Hematopoietic multipotent progenitor cell treated with erythropoietin and hydrocortisone succinate and interleukin-3 and kit ligand, for 8 days (in vitro differentiated cells): ENCODE measurements at places on chromosomes 16 and 17.

DNA sequence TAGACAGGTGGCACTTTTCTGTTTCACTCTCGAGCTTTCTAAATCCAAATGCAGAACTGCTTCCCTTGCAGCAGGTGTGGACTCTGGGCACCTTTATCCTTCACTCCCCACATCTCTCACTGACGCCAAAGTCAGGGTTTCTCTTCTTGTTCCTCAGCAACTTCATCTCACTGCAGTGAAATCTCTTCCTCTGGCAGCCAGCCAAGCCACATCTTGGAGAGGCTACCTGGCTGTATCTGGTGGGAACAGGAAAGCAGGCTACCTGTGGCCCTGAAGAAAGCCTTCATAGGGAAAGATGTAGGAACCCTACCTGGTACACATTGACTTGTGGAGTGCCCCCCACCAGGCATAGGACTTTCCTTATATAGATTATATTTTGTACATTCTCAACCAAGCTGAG is 159.1 kb downstream of the UTP18 start:
- DNase-seq = no peak

DNA sequence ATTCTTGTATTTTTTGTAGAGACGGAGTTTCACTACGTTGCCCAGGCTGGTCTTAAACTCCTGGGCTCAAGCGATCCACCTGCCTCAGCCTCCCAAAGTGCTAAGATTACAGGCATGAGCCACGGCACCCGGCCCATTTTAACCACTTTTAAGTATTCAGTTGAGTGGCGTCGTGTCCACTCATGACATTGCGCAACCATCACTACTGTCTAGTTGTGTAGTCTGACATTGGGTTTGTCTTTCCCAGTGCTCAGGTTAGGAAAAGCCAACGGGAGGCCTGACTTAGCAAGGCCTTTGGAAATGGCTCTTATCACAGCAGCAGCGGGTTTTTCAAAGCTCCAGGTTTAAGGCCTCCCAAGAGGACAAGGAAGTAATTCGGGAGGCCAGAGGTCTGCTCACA is 58.7 kb downstream of the LITAF start:
- DNase-seq = no peak

GRCh38 chr16:11354733-11355574 is 9.7 kb downstream of the RMI2 start:
- DNase-seq = peak; percentile 59

DNA sequence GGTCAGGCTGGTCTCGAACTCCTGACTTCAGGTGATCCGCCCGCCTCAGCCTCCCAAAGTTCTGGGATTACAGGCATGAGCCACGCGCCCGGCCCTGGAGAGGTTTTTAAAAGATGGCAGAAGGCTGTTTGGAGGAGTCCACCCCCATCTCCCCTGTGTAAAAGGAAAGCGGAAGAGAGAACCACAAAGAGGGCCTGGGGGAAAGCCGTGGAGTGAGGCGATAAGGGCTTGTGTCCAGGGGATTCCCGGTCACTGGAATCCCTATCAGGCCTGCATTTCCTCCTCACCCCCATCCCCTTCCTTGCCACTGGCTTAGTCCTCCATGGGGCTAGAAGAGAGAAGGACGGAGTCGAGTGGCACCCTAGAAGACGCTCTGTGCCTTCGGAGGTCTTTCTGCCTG is at the start of gene GP1BA:
Gene GP1BA (plus strand): TSS at position 315 of the 400 bp plus-strand sequence. CDS start 328 bp downstream, outside the sequence.
- DNase-seq = peak; percentile 12

GRCh38 chr17:17415006-17415405 is 61.8 kb upstream of the MED9 start:
- DNase-seq = no peak
